ENCODE measurements at places on chromosomes 5 and 9.

DNA sequence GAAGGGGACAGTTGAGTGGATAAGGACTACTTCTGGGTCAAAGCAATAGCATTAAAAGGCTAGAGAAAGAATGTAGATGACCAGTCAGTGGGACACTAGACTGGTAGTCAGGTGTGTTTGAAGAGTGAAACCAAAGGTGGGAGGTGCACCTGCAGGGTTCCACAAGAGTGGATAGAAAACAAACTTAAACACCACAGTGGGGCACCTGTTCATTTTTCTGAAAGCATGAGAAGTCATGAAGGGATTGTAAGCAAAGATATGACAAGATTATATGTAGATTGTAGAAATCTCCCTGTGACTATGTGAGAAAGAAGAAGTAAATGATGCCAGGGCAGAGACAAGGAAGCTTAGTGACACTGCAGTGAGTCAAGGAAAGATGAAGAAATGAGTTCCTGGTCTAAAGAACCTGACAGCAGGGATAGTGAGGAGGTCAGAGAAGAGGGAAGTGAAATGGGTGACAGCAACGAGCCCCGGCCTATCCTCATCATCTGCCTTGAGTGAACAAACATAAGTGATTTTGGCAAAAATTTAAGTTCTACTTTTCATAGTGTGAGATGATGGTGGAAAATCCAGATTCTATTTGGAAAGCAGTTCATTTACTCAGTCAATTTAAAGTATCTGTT, 296.9 kb downstream of the TLE4 start:
- DNase-seq = no peak

- peak; percentile 65 for DNase-seq
These were observed 135.6 kb downstream of the LIFR start for GRCh38 chr5:38420691-38421390.

DNA sequence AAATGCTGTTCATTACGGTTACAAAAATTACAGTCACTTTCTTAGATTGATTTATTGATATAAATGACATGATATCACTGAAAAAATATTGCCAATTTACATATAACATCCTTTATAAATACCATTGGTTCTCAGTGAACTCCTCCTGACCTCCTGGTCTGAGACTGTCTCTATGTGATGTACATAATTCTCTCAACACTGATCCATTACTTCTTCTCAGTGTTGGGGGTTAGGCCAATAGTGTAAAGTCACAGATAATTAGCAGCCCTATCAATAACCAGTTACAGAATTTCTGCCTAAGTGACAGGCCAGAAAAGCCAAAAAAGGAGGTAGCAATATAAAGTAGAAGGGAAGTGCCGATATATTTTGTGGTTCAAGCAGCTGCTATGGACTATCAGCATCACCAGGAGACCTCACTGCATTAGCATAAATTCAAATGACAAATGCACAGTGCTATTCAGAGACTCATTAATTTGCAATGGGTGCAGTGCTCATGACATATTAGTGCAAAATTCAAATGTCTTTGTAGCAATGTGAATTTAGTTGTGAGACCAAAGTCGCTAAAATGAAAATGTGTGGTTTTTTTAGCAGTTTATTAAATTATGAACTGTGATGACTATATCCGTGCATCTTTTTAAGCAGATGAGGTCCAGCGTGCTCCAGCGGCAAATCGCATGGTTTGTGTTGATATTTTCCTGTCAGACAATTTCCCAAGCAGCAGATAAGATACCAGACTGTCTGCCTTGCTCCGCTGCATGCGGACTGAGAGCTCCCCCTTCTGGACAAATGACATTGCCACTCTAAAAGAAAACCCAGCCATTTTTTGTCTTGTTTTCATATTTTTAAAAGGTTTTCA, 144.6 kb downstream of the CETN3 start:
- DNase-seq = peak; percentile 73

DNA sequence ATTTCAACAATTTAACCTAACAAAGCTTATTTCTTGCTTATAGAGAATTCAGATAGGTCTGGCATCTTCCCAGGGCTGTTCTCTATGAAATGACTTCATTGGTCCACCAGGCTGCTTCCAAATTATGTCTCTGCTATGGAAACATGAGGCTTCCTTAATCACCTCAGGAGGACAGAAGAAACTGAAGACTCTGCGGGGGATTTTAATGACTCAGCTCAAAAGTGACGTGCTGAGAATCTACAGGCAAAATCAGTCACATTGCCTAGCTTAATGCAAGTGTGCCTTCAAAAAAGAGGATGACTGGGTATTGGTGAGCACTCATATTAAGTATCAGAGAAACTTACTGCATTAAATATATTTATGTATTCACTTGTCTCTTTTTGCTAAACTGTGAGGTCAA, 315.5 kb upstream of the RGMB start:
- DNase-seq = no peak

- DNase-seq = no peak
These were observed 34.4 kb downstream of the SNX18 start for GRCh38 chr5:54551926-54552325.

DNA sequence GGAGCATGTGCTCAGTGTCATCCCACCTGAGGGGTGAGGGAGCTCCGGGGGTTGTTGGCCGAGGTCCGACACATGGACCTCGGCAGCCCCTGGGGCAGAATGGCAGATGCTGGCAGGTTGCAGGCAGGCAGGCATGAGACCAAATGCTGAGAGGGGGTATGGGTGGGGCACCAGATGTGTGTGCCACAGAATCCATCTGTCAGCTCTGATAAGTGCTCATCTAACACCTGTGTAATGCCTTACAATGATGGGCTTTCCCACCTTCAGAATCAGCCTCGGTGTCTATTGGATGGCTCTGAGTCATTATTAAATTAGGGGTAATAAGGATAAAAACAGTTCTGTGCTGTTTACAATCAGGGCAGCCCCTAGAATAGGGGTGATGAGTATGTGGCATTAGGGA, 73.1 kb upstream of the SAP30L start:
- DNase-seq = no peak

DNA sequence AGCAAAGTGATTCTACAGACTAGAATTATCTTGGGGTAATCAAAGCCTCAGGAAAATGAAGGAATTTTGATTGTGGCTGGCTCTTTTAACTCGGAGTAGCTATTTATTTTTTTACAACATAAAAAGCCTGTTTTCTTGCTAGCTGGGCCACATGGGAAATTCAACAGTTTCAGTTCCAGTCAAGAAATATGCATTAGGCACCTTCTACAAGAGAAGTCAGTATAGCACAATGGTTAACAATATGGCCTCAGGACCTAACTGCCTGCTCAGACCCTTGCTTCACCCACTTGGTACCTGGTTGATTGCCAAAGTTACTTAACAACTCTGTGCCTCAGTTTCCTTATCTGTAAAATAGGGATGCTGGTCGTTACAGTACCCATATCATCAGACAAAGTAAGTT, 586.2 kb downstream of the ZNF608 start:
- DNase-seq = no peak

- DNase-seq = no peak
These were observed 9.4 kb downstream of the BARHL1 start for GRCh38 chr9:132591751-132592314.

GRCh38 chr5:502325-503079, 21.7 kb downstream of the SLC9A3 start:
- no peak for DNase-seq

- no peak for DNase-seq
These were observed 133.6 kb upstream of the CDKN2B start for GRCh38 chr9:22142671-22143070.

DNA sequence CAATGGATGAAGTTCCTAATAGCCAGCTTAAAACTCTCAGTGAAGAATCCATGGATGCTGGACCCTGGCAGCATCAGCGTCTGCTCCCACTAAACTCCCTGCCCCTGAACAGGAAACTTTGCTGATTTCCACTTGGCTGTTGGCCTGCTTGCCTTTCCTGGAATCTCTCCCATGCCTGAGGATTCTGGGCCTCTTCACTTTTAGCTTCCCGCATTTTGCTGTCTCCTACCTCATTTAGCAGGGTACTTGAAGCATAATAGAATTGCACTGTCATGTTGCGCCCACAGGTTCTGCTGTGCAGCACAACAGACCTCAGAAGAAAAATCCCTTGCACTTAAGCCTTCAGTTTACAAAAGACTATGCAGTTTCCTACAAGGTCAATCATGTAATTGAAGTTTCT, 127.6 kb downstream of the DROSHA start:
- DNase-seq = no peak

GRCh38 chr9:4579001-4579400, 83.1 kb upstream of the PLPP6 start:
- no peak for DNase-seq

DNA sequence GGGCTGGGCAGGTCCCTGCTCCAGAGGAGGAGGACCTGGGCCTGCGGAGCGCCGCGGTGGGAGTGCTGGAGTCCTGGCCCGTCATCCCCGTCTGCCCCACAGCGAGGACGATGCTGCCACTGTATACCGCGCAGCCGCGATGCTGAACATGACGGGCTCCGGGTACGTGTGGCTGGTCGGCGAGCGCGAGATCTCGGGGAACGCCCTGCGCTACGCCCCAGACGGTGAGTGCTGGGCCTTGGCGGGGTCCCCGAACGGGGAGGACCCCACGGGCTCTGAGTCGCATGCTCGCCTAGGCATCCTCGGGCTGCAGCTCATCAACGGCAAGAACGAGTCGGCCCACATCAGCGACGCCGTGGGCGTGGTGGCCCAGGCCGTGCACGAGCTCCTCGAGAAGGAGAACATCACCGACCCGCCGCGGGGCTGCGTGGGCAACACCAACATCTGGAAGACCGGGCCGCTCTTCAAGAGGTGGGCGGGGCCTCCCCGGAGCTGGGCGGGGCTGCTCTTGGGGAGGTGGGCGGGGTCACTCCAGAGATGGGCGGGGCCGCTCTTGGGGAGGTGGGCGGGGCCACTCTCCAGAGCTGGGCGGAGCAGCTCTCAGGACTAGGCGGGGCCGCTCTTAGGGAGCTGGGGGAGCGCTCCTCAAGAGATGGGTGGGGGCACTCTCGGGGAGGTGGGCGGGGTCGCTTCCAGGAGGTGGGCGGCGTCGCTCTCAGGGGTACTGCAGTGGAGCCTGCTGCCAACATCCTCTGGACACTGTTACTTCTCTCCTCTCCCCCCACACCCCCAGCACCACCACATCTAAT, 13.1 kb downstream of the LRRC26 start:
- peak; percentile 49 for DNase-seq

DNA sequence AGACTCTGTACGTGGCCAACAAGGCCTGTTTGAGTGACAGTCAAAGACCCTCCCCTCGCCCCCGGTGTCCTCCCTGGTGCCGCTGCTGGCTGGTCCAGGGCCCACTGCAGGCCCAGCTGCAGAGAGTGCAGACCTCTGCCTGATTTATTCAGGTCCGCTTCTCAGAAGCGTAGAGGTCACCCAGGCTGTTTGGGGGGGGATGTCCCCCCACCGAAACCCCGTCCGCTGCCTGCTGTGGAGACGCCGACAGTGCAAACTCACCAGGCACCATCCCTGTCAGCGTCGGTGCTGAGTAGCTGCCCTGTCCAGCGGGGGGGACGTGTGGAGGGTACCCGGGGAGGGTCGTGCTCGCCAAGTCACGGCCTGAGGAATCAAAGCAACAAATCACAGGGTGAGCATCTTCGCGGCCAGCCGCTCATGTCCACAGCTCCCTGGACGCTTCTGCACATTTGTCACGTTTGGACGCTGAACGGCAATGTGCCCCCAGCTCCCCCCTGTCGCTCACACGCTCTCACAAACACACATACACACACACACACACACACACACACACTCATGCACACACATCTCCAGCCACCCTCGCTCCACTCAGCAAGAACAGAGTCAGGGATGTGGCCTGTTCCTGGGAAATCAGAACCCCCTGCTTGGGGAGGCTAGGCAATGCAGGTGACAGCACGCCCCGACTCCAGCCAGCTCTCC, 152.2 kb downstream of the PAX5 start:
- DNase-seq = no peak

- DNase-seq = peak; percentile 45
These were observed at the start of gene PCDHGA9 for GRCh38 chr5:141402553-141403243. TSS of gene PCDHGA9 (plus strand) at chr5:141402778. CDS start at chr5:141402953, 175 bp downstream.

GRCh38 chr5:64914396-64914795, 145.7 kb downstream of the CWC27 start:
- DNase-seq = no peak

DNA sequence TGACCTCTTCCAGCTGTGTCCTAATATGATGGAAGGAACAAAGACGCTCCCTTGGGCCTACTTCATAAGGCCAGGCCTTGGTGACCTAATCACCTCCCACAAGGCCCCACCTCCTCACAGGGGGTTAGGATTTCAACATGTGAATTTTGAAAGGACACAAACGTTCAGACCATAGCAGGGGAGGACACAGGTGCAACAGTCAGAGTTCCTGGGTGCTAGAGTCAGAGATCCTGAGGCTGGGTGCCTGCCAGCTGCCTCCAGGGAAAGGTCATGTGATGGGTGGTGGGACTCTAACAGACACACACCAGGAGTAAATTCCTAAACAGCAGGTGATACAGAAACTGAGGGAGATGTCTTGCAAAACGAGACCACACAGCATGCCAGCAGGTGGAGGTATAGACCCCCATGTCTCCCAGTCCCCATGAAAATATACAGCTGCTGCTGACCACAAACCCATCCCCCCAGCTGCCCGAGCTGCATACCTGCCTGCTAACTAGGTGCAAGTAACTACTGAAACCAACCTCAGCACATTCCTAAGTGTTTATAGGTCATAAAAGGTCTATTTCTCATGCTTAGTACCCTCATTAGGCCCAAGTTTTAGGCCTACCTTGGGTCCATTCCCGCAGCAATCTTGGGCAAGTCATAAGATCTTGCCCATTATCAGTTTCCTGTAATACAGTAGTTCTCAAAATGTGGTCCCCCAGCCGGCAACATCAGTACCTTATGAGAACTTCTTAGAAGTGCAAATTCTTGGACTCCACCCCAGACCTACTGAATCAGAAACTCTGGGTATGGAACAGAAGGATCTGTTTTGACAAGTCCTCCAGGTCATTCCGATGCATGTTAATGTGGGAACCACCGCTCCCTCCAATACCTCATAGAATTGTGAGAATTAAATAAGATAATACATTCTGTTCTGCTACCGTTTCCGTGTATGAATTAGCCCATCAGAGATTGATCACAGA, 245.3 kb downstream of the ENC1 start:
- DNase-seq = no peak

DNA sequence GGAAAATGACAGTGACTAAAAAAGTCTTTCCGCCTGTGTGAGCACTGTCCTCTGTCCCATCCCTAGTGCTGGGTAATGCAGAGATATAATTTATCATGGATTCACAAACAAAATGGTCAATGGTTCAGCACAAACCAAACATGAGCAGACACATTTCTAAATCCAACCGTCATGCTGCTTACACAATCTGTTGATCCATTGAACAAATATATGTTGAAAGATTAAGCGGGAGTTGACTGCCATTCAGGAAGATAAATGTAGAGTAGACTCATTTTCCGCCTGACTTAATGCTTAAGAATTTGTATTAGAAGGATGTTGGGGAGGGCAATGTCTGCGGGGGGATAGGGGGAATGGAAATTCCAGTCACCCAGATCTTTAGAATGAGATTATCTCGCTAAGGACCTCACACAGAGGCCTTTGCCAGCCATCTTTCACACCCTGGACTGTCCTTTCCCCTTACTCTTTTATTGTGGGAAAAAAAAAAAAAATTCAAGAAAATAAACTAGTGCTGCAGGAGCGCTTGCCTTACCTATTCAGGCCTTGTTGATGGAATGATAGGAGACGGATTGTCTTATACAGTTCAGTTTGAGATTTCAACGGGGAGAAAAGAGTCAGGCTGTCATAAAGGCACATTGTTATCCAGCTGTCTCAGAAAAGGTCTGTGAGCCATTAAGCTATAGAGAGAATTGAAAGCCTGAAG, 153.7 kb downstream of the TLE1 start:
- DNase-seq = no peak

GRCh38 chr5:14264605-14265316, 121.6 kb downstream of the TRIO start:
- DNase-seq = peak; percentile 85
